GM13977 (cell line): ENCODE measurements at places on chromosomes 2 and 18.

- no peak for DNase-seq
Measured at GRCh38 chr2:144438801-144439631, 80.9 kb downstream of the ZEB2 start.

- no peak for DNase-seq
Measured at GRCh38 chr2:241770185-241770935, 6.3 kb upstream of the GAL3ST2 start.

DNA sequence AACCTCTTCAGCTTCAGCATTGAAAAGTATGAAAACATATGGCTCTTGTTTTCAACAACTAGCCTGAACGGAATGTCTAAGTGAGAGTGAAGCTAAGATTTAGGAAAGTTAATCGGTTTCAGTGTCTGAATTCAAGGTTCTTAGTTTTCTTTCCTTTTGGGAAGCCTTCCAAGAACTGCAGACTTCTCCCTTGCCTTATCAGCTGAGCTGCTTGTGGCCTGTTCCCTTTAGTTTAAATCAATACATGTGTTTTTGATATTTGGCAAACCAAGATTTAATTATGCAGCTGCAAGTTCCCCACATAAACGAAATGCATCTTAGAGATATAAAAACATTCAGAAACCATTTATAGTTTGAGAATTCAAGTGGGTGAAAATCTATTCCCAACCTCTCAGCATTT lies 274.3 kb upstream of the NRP2 start:
- DNase-seq: no peak

GRCh38 chr2:151665959-151666358 lies 68.3 kb downstream of the NEB start:
- no peak for DNase-seq

DNA sequence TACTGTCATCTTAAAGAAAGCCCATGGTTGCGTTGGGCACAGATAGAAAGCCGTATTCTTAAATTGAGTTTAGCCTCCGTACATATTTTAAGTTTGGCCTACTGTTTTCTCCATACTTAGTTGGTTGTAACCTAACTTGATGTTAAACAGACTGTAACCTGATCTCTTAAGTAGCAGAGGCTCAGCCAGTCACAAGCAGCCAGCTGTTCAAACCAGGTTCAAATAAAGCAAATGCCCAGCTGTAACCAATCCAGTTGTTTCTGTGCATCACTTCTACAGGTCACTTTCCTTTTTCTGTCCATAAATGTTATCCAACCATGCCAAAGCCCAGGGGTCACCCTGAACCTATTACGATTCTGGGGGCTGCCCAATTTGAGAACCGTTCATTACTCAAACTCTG lies 10.0 kb upstream of the THADA start:
- no peak for DNase-seq

DNA sequence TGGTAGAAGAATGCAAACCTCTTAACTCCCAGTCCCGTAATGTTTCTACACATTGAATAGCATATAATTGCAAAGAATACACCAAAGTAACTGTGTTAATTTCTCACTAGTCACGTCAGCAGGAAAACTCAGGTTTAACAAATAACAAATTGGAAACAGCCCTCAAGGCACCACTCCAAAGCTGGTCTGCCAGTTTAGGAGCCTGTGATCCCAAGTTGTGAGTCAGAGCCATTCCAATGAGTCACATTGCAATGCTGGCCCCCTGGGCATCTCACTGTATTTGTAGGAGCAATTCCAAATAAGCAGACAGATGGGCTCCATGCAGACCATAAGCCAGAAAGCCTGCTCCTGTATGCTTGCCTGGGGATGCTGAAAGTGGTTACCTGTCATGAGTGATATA lies 143.2 kb upstream of the SETBP1 start:
- no peak for DNase-seq

GRCh38 chr2:6647046-6647445 lies 218.7 kb downstream of the CMPK2 start:
- no peak for DNase-seq

DNA sequence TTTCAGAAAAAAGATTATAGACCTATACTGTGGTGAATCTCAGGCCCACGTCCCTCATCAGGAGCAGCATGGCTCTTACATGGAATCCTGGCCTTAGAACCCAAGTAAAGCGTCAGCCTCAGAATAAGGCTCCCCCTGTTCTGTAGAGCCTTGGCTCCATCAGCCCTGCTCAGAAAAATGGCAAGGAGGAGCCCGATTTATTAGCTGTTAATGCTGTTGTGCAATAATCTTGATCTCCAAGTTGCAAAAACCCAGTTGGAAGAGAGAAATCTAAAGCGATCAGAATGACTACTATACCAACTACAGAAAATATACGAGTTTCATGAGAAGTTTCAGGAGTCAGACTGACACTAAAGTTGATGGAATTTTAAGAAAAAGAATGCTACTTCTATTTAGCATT lies 35.6 kb upstream of the CTAGE1 start:
- DNase-seq: no peak
